Activated CD4-positive, alpha-beta memory T cell treated with anti-CD3 and anti-CD28 coated beads, Interleukin-2, amount 10 ng/mL, durations not matched to agents 7 days and 5 days (primary cell): ENCODE measurements at places on chromosomes 5 and 9.

DNA sequence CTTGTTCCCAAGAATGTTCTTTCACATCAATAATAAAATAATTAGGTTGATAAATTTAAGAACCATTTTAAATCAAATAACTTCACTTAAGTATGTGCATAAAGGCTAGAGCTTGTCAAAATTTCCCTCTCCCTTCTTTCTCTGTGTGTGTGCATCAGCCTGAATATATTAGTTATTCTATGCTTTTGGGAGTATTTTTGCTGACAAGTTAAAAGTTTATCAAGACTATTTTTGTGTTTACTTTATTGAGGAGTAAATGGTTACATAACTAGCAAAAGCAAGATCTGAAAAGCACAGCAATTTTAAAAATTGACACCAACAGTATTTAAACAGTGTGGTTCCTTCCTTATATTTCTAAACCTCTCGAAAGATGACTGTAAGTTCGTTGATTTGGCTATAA, 261.7 kb downstream of the ISL1 start:
- no peaks in the 10 kb centered on the region for H3K36me3 ChIP-seq
- no peaks in the 10 kb centered on the region for H3K4me1 ChIP-seq
- no peak overlapping the region for H3K4me3 ChIP-seq
- no peak overlapping the region for H3K27ac ChIP-seq

DNA sequence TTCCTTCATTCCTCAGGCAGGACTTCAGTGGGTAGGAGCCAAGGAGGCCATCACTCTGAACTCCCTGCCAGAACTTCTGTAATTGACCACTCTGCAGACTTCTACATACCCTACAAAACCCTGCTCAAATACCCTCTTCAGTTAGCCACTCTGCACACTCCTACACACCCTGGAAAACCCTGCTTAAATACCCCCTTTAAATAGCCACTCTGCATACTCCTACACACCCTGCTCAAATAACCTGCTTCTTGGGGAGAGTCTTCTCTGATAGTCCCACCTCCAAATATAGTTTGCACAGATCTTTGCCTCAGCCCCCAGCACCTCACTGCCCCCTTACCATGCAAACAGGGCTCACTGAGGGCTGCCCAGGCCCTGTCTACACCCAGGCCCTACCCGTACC, 18.6 kb upstream of the CARD19 start:
- no peaks in the 10 kb centered on the region for H3K27me3 ChIP-seq
- H3K4me1 ChIP-seq = peaks cover 16% of the 10 kb centered on the region
- no peak for DNase-seq
- H3K27ac ChIP-seq = no peak overlapping the region

GRCh38 chr5:141874262-141874964, 3.8 kb downstream of the PCDH1 start:
- peak; percentile 12 for DNase-seq
- peaks cover 2% of the 10 kb centered on the region for H3K36me3 ChIP-seq
- H3K27ac ChIP-seq = no peak overlapping the region
- H3K4me1 ChIP-seq = peaks cover 17% of the 10 kb centered on the region
- no peak overlapping the region for H3K4me3 ChIP-seq

DNA sequence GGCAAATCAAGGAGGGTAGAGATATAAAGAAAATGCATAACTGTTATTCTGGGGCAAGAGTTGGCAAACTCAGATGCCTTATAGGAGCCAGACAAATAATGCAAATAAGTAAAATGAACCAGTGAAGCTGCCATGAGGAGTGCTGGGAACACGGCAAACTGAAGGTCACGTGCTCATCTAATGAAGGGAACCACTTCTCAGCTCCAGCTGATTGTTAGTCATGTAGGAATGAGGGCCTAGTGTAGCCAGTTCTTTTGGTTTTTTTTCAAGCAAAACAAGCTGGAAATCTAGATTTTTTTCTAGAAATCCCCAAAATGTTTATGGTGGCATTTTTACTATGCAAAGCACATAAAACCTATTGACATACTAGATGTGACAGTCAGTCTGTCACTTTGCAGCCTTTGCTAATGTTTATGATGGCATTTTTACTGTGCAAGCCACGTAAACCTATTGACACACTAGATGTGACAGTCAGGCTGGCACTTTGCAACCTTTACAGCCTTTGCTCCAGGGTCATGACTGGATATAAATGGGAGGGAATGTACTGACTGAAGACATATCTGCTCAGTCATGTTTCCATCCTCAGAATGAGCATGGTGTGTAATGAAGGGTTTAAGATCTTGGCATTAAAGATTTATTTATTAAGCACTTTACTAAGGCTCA, 39.4 kb downstream of the RUSC2 start:
- no peak overlapping the region for H3K4me3 ChIP-seq
- no peaks in the 10 kb centered on the region for H3K27me3 ChIP-seq
- H3K27ac ChIP-seq = no peak overlapping the region

DNA sequence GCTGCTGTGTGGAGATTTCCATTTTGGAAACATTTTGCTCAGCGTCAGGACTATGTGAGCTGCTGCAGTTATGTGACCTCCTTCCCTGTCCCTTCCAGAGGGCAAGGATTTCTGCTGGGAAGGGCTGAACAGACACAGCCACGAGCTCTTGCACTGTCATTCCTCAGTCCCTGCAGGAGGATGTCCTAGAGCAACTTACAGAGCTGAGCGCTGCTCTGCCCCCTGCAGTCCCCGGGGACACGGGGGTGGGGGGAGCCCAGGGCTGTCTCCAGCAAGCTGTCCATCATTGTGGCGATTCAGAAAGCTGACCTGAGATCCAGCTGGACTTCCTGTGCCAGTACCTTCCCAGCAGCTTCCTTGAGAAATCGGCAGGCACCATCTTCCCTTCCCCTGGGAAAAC, 28.0 kb upstream of the MAP1B start:
- H3K4me3 ChIP-seq = no peak overlapping the region
- no peaks in the 10 kb centered on the region for H3K4me1 ChIP-seq
- no peak overlapping the region for H3K27ac ChIP-seq
- H3K36me3 ChIP-seq = no peaks in the 10 kb centered on the region
- peaks cover 34% of the 10 kb centered on the region for H3K27me3 ChIP-seq

DNA sequence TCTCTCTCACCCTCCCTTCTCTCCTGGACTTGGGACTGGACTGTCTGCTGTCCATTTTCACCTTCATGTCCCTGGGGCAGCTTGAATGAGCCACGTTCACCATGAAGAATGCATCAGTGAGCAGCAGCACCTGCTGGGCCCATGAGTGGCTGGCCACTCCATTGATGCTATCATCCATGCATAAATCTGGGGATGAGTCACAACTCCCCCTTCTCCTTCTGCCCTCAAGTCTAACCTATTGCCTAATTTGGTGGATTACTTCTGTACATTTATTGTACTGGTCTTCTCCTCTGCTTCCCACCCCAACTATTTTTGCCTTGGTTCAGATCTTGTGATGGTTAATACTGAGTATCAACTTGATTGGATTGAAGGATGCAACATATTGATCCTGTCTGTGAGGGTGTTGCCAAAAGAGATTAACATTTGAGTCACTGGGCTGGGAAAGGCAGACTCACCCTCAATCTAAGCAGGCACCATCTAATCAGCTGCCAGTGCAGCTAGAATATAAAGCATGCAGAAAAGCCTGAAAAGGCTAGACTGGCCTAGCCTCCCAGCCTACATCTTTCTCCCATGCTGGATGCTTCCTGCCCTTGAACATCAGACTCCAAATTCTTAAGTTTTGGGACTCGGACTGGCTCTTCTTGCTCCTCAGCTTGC, 46.7 kb downstream of the GDNF start:
- no peak overlapping the region for H3K27ac ChIP-seq
- H3K27me3 ChIP-seq = peaks cover 8% of the 10 kb centered on the region
- no peak for DNase-seq
- no peak overlapping the region for H3K4me3 ChIP-seq
- no peaks in the 10 kb centered on the region for H3K4me1 ChIP-seq
- peaks cover 5% of the 10 kb centered on the region for H3K36me3 ChIP-seq

- no peak for DNase-seq
- H3K36me3 ChIP-seq = no peaks in the 10 kb centered on the region
- peaks cover 4% of the 10 kb centered on the region for H3K4me1 ChIP-seq
- no peak overlapping the region for H3K27ac ChIP-seq
- H3K27me3 ChIP-seq = no peaks in the 10 kb centered on the region
- H3K4me3 ChIP-seq = no peak overlapping the region
Measured at GRCh38 chr9:5263351-5264218, 32.4 kb downstream of the INSL4 start.

- peaks cover 75% of the 10 kb centered on the region for H3K4me1 ChIP-seq
- H3K27ac ChIP-seq = peak overlapping the region; percentile 87
- H3K36me3 ChIP-seq = peaks cover 90% of the 10 kb centered on the region
- peak; percentile 63 for DNase-seq
- H3K4me3 ChIP-seq = peak overlapping the region; percentile 62
Measured at GRCh38 chr5:157306692-157307471, 41.0 kb downstream of the CYFIP2 start.

- H3K27me3 ChIP-seq = peaks cover 4% of the 10 kb centered on the region
- no peak overlapping the region for H3K27ac ChIP-seq
- H3K36me3 ChIP-seq = no peaks in the 10 kb centered on the region
- H3K4me3 ChIP-seq = no peak overlapping the region
- DNase-seq = peak; percentile 27
Measured at GRCh38 chr5:132546108-132546507, 2.8 kb upstream of the IL5 start.

DNA sequence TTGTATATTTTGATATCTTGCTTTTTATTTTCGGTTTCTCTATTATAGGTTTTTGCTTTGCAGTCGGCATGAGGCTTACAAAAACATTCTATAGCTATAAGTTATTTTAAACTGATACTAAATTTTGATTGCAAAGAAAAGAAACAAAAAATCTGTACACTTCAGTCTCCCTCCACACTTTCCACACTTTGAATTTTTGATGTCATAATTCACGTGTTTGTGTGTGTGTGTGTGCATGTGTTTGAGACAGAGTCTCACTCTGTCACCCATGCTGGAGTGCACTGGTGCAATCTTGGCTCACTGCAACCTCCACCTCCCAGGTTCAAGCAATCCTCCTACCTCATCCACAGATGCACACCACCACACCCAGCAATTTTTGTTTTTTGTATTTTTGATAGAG, 124.9 kb downstream of the MRPS30 start:
- no peak for DNase-seq
- H3K27me3 ChIP-seq = no peaks in the 10 kb centered on the region
- no peaks in the 10 kb centered on the region for H3K36me3 ChIP-seq
- no peaks in the 10 kb centered on the region for H3K4me1 ChIP-seq

DNA sequence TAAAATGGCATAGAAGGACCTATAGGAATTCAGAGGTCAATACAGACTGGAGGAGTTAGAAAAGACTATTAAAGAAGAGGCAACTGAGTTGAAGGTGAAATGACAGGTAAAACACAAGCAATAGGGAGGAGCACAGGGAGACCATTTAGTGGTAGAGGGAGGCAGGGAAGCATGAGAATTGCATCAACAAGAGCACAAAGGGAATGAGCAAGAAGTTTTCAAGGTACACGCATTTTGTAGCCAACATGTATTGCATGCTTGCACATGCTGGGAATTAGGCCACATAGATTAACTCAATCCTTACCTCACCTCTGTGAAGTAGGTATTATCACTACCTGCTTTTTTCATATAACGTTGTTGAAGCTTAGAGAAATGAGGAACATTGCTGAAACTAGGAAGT, 42.3 kb downstream of the PLPP1 start:
- peaks cover 3% of the 10 kb centered on the region for H3K36me3 ChIP-seq
- DNase-seq = no peak
- no peak overlapping the region for H3K27ac ChIP-seq

DNA sequence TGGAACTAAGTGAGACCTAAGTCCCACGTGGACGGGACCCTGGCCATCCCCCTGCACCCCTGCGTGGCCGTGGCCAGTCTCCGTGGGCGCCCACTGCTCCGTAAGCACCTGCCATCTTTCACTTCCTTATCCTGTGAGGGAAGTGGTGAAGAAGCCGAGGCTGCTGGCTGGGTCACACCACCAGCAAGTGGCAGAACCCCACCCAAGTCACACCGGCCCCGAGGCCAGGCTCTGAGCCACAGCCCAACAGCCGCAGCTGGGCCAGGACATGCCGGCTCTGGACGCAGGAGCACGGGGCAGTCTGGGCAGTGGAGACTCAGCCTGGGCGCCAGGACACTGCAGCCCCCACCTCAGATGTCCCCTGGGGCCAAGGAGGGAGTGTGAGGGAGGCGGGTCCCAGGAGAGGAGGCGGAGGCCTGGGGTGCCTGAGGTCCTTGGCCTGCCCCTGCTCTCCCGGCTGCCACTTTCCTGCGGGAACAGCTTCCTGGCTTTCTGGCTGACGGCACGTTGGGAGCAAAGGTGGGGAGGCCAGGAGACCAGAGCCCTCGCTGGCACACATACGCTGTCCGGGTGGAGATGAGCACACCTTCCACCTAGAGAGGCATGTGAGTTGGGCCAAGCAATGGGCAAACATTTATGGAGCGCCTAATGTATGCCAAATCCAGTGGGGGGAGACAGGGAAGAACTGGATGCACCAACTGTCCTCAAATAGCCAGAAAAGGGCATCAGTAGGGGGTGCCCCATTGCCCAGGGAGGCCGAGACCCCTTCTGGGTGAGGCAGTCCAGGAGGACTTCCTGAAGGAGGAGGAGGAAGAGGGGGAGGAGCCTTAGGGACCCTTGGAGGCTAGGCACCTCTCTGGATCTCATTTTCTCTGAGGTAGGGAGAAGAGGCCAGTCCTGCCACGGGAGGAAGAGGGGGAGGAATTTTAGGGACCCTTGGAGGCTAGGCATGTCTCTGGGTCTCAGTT, 43.9 kb upstream of the EGFL7 start:
- no peak overlapping the region for H3K4me3 ChIP-seq
- H3K36me3 ChIP-seq = no peaks in the 10 kb centered on the region
- peaks cover 6% of the 10 kb centered on the region for H3K4me1 ChIP-seq
- H3K27ac ChIP-seq = no peak overlapping the region
- no peaks in the 10 kb centered on the region for H3K27me3 ChIP-seq

GRCh38 chr9:117795271-117795670, 91.1 kb downstream of the TLR4 start:
- H3K4me3 ChIP-seq = no peak overlapping the region
- peaks cover 3% of the 10 kb centered on the region for H3K27me3 ChIP-seq
- no peaks in the 10 kb centered on the region for H3K4me1 ChIP-seq
- H3K36me3 ChIP-seq = no peaks in the 10 kb centered on the region

DNA sequence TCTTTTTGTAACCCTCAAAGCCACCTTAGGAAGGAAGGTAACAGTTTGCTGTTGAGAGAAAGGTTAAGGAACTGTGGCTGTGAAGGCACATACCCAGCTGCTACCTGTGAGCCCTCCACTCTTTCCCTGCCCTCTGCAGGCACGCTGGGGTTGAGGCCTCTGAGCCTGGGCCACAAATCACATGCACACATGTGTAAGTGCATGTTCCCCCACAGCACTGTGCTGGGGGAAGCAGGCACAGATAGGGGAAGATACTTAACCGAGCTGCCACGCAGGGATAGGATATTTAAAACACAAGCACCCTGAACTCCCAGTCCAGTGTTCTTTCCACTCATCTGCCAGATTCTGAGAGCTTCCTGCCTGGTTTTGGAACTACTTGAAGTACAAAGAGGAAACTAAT, 18.1 kb downstream of the LARP1 start:
- no peak for DNase-seq
- no peak overlapping the region for H3K4me3 ChIP-seq
- no peaks in the 10 kb centered on the region for H3K27me3 ChIP-seq
- peaks cover 34% of the 10 kb centered on the region for H3K4me1 ChIP-seq

DNA sequence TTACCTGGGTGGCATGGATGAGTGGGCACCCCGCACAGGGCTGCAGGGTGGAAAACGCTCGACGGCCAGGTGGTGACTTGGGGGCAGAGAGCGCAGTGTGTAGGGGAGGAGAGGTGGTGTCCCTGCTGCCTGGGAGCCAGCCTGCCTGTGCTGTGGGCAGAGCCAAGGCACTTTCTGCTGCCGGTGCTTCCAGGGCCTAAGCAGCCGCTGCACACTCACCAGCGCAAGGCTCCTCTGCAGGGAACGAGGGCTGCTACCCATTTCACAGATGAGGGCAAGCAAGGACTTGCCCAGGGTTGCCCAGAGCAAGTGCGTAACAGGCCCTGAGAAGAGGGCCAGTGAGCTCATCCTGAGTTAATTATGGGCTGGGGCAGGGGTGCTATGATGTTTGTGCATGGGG, 62.5 kb downstream of the CRB2 start:
- no peaks in the 10 kb centered on the region for H3K4me1 ChIP-seq
- H3K27me3 ChIP-seq = no peaks in the 10 kb centered on the region
- no peak overlapping the region for H3K4me3 ChIP-seq
- no peak for DNase-seq
